ENCODE measurements at places on chromosomes 13 and 19.

- DNase-seq, result no peak
Measured at GRCh38 chr13:78323040-78323439, 280.3 kb downstream of the POU4F1 start.

DNA sequence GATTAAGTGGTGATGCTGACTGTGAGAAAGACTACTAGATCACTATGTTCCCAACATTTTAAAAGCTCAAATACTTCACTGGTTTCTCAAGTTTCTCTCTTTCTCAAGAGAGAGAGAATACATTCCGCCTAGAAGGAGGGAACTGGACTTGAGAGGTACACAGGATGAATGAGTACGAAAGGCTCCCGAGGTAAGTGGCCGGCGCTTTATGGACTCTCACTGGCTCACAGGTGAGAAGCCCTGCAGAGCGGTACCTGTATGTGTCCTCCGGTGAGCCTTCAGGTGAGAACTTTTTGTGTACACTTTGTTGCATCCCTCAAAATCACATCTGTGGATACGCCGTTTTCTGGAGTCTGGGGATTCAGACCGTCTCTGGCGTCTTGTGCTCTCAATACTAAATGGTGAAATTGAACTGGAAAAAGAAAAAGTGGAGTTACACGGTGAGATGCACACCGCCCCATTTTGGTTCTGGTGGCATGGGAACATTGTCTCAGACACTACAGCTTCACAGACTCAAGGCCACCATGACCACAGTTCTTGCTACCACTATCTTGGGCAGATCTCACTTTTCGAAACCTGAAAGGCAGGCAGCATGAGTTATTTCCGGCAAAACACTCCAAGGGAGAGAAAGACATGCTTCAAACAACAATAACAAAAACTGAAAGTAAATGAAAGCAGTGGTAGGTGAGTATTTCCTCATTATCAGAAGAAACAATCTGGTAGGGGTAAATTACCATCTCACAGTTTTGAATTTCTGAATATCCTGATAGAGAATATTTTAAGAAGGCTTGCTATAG is 418.9 kb downstream of the KLF12 start:
- no peak for DNase-seq

- DNase-seq, result no peak
Measured at GRCh38 chr13:71681901-71682613, 184.9 kb downstream of the DACH1 start.

GRCh38 chr13:113535381-113535781 is 44.9 kb upstream of the DCUN1D2 start:
- DNase-seq, result peak; percentile 33

DNA sequence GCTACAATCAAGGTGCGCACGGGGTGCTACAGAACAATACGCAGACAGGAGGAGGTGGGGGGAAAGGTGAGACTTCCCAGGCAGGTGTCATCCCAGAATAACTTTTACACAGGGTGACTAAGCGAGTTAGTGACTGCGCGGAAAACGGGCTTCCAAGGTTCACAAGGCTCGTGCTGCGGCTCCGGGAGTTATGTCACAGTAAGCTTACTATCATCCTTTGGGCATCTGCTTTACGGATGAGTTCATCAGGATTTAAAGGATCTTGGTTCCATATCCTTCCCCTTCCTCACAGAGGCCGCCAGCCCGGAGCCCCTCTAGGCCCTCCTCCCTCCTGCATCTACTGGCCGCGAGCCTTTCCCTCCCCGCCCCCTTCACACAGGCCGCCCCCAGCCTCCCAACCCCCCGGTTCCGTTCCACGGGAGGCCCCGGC is 474 bp upstream of the IFT88 start:
- DNase-seq, result no peak

Measured in aorta (tissue), 5 donors.